ENCODE measurements at places on chromosomes 3 and 15.

- no peak for DNase-seq
Measured at GRCh38 chr15:64599226-64599625, 138.8 kb downstream of the ZNF609 start.

GRCh38 chr3:24017305-24017704 lies 72.2 kb downstream of the NR1D2 start:
- DNase-seq = no peak

DNA sequence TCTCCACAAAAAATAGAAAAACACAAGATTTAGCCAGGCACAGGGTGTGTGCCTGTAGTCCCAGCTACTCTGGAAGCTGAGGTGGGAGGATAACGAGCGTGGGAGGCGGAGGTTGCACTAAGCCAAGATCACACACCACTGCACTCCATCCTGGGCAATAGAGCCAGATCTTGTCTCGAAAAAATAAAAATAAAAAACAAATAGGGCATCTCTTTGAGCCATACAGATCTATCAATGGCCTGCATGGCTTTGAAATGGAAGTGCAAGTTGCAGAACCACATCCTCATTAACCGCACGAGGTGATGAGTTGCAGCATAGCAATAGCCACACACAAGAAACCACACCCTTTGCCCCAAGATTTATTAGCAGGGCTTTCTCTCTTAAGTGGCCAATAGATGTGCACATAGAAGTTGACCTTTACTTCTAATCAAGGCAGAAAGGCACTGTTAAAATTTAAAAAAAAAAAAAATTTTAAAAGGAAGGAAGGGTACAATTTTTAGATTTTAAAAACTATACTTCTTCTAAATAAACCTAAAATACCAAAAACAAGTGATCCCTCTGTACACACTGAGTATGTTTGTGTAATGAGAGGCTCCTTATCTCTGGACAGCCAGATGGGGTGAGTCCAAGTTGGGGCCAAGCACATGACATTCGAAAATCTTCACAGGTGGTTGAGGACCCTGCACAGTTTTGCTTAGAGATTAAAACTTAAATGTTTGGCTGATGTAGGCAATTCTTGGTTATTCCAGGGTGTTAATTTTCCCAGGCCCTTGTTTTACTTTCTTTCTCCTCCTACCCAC lies 53.4 kb downstream of the FILIP1L start:
- no peak for DNase-seq

DNA sequence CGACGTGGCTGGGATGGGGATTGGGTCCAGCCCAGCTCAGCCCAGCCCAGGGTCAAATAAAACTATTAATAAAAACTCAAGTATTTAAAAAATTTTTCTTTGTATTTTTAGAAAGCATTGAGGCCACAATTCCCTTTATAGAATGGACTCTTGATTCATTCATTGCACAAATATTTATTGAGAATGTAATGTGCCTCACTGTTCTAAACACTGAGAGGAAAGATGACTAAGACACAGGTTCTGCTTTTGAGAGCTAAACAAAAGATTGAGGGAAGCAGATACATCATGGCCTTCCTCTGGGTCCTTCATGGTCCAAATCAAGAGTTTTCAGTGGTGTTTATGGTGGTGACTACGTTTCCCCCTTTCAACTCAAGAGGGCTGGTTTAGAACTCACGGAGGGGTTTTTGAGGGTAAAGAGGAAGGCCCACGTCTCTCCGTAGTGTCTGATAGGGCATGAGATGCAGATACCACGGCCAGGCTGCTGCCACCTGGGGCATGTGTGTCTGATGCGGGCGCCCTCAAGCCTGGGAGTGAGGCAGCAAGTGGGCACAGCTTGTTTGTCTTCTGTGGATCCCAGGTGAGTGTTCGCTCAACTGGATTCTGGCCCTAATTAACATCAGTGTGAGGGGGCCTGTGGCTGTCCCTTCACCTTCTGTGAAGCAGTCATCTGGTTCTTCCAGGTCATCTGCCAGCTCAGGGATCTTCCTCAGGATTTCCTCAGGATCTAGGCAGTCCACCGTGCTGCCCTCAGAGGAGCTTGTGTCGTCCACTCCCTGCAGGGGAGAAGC lies 73.5 kb upstream of the SCN5A start:
- DNase-seq = peak; percentile 67

DNA sequence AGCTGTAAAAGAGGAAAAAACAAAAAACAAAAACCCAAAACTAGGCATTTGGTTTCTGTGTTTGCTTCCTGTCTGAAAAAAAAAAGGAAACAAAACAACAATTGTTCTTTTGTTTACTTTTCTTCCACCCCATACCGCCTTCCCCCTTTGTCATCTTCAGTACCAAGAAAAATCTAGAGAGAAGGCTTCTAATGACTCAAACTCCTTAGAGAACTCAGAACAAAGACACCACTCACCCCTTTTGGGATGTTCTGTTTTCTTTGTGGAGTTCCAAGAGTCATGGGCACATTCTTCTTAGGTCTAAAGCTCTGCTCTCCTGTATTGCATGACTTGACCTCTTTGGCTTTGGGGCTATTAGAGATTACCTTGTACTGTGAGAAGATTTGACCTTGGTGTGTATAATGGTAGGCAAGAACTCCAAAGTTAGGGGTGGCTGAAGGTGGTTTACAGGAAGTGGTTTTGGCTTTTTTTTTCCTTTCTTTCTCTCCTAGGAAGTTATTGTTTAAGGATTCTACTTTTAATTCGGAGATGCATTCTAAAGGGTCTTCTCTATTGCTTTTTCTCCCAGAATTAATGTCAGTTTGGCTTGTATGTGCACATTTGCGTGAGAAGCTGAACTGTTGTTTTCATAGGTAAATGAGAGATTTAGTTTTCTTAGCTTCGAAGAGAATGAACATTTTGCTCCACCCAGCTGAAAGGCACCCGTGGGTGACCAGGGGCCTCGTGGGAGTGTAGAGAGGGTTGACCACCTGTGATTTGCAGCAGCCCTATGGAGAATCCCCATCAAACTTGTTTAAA lies 39.5 kb upstream of the ZBTB20 start:
- no peak for DNase-seq

DNA sequence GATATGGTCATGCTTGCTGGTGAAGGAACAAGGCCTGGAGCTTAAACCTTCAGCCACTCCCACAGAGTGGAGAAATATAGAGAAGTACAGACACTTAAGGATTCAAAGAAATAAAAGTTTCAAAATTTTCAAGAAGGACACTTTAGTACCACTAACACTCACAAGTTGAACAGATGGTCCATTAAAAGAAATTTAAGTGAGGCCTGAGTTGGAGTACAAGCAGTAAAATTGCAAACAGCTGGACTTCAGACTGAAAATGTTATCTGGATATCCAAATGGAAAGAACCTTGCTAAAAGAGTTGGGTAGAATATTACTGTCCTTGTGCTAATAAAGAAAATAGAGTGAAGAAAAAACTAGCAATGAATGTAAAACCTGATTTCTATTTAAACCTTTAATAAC lies 397.1 kb upstream of the KCNMB2 start:
- DNase-seq = no peak

- peak; percentile 98 for DNase-seq
Measured at GRCh38 chr3:149339931-149340309, 6.5 kb upstream of the TM4SF18 start.

- DNase-seq = no peak
Measured at GRCh38 chr15:42619656-42620371, 44.4 kb downstream of the STARD9 start.

DNA sequence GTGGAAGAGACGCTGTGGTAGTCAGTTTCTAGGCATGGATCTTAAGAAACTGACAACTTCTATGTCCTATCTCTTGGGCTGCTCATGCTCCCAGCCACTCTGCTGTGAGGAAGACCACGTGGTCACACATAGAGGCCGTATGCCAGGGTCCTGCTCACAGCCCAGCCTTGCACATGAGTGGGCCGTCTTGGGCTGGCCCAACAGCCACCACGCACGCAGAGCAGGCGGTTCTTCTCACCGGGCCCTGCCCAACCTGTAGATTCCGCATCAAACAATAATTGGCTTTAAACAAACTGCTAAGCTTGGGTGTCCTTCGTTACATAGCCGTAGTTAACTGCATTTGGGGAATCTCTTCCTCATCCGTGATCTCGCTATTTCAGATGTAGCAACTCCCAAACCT lies 26.0 kb downstream of the SLC41A3 start:
- no peak for DNase-seq

DNA sequence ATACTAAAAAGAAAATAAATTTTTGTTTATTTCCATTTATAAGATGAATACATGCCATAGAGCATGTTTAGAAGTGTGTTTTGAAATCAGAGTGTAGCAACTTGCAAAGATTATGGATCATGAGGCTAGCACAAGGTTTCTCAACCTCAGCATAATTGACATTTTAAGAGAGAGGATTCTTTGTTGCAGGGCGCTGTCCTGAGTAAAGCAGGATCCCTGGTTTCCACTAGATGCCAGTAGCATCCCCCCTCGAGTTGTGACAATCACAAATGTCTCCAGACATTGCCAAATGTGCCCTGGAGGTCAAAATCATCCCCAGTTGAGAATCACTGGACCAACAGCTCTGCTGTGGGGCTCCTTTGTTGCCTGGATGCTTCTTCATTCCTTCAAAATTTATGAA lies 128.5 kb upstream of the RBMS3 start:
- no peak for DNase-seq

GRCh38 chr3:148518520-148518919 lies 179.2 kb upstream of the AGTR1 start:
- DNase-seq = no peak

DNA sequence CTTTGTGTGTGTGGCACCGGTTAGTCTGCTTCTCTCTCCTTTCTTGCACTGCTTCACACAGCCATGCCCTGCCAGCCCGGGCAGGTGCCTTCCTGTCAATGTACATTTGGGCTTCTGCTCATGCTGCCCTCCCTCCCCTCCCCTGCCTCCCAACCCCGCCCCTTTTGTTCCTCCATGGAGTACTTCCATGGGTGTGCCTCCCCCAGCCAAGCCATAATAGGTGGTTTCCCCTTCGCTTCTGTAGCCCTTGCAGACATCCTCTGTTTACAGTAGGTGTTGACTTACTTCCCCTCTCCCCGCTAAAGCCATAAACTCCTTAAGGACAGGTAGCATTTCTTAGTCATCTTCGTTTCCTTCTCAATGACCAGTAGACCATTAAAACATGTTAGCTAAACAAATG lies 31.8 kb upstream of the CRTC3 start:
- DNase-seq = no peak

GRCh38 chr3:177781686-177782161 lies 584.4 kb upstream of the TBL1XR1 start:
- DNase-seq = peak; percentile 80

- no peak for DNase-seq
Measured at GRCh38 chr3:34842706-34843480, 796.4 kb upstream of the ARPP21 start.
